Panc1 (cell line): ENCODE measurements at places on chromosomes 7 and 10. TPM values are rescaled to one million over a fixed set of nuclear protein-coding genes. Genes with fewer than 3 reads are reported as not detected.

GRCh38 chr7:47778153-47778661 is 170.1 kb downstream of the PKD1L1 start:
- DNase-seq: no peak

DNA sequence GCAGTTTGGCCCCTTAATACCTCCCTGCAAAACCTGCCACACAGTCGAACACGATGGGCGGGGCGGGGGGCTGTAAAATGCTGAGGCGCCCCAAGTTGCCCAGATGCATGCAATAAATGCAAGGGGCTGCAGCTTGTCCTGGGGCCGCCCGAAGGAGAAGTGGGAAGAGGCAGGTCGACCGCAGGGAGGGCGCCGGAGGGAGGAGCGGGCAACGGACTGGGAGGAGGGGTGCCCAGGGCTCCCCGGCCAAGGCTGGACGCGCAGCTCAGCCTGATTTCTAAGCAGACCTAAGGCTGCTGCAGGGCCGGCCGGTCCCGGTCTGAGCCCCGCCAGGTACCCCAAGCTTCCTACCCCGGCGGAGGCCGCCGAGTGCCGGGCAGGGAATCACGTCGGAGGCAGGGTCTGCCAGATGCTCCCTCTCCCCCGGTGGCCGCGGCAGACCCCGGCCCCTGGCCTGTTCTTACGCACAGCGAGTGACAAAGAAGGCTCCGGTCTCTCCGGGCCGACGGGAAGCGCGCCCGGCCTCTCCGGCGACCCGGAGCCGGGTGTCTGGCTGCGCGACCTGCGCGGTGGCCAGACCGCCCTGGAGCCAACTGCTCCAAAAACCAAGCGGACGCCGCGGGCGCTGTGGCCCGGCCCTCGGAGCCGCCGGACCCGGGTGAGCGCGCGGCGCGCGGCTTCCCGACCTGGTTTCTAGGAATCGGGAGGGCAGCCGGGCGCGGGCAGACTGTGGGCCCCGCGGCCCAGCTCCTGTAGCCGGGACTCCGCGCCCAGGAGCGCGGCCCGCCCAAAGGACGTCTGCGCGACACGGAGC is 744 bp upstream of the EBF3 start:
- no peak for DNase-seq

The CYP2C19 gene
- total RNA-seq: 0.15 TPM

DNA sequence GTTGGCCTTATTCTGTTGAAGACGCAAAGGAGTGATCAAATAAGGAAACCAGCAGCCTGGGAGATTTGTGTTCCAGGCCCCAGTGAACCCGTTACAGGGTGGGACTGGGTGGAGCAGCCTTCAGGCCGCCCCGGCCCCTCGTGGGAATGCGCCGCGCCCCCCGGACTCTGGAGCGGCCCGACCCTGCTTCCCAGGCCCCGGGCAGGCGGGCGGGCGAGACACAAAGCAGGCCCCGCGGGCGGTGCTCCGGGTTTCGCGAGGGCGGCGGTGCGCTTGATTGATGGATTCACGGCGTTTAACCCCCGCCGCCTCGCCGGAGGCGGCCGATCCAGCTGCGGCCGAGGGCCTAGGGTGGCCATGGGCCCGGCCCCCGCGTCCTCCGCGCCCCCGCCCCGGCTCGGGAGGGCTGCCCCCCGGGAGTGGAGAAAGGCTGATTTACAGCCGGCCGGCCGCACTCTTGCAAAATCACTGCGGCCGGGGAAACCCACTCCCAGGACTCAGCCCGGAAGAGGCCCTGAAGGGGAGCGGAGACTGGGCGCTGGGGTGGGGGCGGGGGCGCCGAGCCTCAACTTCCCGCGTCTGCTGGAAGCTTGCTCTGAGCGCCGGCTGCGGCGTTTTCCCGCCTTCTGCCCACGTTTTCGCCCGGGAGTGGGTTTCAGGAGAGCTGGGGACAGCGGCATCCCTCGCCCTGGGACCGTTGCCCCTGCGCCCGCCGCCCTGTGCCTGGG is 299.6 kb upstream of the NFE2L3 start:
- no peak for DNase-seq

The WNT16 gene
- 0.39 TPM for total RNA-seq

GRCh38 chr10:48459270-48460150 is 145.4 kb downstream of the ARHGAP22 start:
- no peak for DNase-seq

DNA sequence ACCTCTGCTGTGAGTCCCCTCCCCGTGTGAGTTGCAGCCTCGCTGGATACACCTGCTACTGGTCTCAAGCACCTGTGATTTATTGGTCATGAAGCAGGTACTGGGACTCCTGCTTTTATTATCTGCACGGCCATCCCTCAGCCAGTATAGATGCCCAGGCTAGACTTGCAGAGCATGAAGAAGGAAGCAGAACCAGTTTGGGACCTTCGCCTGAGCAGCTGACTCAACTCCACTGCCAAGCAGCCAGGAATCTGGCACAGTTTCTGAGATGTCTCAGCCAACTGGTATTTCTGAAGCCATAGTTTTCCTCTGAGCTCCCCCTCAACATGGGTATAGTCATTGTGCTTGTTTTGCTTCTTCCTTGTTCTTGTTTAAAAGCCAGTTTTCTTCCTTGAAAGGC is 28.0 kb upstream of the SLC39A12 start:
- no peak for DNase-seq

DNA sequence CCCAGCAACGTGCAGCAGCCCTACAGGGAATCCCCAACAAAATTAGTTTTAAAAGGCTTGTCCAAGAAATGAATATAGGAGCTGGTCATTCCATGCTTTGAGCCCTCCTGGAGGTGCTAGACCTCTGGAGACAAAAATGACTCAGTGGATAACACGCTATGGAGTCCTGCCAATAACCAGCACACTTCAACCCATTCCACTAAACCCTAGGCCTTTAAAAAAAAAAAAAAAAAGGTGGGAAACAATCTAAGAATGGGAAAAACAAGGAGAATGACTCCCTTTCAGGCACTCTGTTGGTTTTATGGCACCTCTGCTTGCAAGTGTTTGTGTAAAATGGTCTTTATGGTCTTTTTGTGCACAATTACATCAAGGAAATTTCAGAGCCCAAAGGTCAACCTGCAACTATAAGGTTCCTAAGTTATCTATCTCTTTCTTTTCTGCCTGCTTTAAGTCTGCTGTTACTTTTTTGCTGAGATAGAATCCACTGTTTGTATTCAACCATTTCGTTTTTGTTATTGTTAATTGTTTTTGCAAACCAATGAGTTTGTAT is 21.3 kb downstream of the AVL9 start:
- DNase-seq: no peak

GRCh38 chr7:132858251-132858650 is 223.6 kb downstream of the CHCHD3 start:
- DNase-seq: no peak

The AKR1C4 gene
- total RNA-seq: not detected

DNA sequence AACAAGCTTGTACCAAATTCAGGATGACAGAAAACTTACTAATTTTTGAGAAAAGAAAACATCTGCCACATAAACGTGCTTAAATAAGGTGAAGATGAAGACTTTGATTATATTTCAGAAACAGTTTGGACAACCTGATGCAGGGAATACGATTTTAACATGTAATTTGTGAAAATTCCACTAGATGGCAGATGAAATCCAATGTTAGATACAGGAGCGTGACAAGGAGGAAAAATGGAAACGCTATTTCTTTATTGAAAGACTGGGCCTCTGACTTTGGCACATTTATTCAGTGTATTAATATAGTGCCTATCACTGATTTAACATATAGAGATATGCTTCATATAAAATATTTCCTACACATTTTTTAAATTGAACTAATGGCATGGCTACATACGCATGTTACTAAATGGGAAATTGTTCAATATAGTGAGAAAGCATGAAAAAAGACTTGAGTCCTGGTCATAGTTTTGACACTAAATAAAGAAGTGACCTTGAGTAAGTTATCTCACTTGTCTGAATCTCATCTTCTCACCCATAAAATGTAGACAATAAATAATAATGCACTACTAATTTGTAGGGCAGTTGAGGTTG is 60.7 kb downstream of the CD36 start:
- DNase-seq: peak; percentile 78

The BMPER gene
- not detected for total RNA-seq

The BLOC1S2 gene
- total RNA-seq: 39.3 TPM

GRCh38 chr7:109282726-109283125 is 713.1 kb downstream of the DNAJB9 start:
- no peak for DNase-seq

The TFPI2 gene
- total RNA-seq: 2.9 TPM
